Naive thymus-derived CD4-positive, alpha-beta T cell (primary cell): ENCODE measurements at places on chromosomes 5 and 9.
A peak's percentile ranks its signal among the peaks of the same experiment; 100 is the strongest.

DNA sequence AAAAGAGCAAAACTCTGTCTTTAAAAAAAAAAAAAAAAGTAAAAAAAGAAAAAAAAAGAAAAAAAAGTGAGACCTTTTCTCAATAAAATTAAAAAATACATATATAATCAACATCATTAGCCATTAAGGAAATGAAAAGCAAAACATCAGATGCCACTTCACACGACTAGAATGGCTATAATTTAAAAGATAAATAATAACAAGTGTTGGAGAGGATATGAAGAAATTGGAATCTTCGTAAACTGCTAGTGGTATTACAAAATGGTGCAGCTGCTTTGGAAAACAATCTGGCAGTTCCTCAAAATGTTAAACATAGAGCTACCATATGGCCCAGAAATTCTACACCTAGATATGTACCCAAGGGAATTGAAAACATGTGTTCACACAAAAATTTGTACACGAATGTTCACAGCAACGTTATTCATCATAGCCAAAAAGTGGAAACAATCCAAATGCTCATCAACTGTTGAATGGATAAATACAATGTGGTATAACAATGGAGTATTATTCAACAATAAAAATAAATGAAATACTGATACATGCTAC lies 45.3 kb upstream of the SIL1 start:
- no peak for DNase-seq

- DNase-seq, result no peak
Measured at GRCh38 chr5:73666891-73667290, 40.9 kb downstream of the ARHGEF28 start.

GRCh38 chr5:66880401-66880800 lies 284.2 kb downstream of the MAST4 start:
- DNase-seq, result no peak

GRCh38 chr9:38212016-38212415 lies 143.0 kb upstream of the SHB start:
- DNase-seq, result no peak

DNA sequence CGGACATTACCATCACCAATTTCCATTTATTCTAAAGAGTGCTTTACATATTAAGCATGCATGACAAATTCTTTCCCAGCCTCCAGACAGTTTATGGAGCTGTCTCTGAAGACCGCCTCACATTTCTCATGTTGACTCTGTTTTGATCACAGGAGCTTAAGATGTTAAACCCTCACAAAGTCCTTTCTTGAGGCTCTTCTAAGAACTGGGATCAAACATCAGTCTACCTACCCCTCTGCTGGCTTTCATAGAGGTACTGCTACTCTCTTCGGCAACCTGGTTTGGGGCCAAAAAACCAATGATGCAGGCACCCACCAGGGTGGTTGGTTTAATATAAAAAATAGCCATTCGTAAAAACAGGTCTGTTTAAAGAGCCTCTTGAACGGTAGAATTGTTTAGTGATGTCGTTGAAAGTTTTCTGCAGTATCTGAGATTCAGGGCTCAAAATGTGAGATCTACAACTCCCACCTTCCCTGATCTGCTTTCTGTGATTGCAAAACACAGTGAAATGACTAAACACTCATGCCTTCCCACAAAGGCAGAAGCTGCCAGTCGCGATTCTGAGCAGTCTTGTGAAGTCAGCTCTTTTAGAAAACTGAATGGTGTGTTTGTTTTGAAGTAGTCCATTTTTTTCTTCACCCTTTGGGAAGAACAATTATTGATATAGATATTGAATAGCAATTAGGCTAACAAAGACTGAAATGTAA lies 3.5 kb downstream of the RXFP3 start:
- DNase-seq, result no peak

DNA sequence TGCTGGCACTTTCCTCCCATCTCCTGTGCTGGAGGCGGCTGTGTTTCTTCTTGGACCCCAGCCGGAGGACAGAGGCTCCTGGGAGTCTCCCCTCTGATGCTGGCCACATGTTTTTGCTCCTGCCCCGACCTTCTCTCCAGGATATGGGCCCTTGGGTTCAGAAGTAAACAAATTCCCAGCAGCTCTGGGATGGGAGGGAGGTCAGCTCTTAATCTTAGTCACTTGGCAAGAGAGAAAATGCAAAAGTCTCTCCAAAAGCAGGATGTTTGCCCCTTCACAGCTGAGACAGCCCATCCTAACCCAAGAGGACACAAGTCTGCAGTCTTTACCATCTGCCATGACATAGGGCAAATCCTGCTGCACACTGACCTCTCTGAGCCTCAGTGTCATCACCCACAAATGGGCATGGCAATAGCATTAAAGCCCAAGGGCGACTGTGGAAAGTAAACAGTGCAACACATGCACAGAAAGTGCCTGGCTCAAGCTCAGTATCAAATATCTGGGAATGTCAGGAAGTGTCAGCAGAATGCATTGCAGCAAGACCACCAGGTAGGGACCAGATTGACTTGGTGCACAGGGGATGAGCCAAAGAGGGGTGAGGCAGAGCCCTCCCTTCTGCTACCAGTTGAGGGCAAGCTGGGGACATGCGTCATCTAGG lies 117.0 kb upstream of the CXCL14 start:
- no peak for DNase-seq

DNA sequence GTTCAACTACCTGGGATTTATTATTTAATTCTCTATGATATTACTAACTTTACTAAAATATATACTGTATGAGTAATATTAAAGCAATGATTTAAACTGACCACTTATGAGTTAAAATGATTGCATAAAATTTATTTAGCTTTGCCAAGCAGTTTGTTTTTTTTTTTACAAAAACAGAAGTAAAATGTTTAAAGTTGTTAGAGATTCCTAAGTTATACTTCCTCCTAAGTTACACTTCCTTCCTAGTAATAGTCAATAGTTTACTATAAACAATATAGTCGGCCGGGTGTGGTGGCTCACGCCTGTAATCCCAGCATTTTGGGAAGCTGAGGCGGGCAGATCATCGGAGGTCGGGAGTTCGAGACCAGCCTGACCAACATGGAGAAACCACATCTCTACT lies 23.7 kb upstream of the LRRC19 start:
- DNase-seq, result no peak

GRCh38 chr5:139430015-139430414 lies 9.3 kb downstream of the DNAJC18 start:
- DNase-seq, result peak; percentile 56

- no peak for DNase-seq
Measured at GRCh38 chr9:87327575-87328125, 170.0 kb upstream of the DAPK1 start.

DNA sequence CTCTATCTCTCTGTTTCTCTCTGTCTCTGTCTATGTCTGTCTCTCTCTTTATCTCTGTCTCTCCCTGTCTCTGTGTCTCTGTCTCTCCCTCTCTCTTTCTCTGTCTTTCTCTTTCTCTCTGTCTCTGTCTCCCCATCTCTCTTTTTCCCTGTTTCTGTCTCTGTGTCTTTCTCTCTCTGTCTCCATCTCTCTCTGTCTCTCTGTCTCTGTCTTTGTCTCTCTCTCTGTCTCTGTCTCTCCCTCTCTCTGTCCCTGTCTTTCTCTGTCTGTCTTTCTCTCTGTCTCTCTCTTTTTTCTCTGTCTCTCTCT lies 2.1 kb upstream of the SLC6A19 start:
- no peak for DNase-seq

DNA sequence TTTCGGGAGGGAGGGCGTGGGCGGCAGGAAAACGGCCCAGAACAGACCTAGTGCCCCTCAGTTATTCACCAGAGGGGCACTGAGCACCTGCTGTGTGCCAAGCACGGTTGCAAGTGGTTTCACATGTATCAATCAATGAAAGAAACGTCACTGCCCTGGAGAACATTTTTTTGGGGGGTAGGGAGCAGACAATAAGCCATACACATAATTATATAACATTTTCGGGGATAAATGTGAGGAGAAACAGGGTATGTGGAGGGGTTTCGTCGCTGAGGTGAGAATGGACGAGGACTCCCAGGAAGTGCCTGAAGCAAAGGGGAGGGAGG lies 444 bp upstream of the ZNF354A start:
- no peak for DNase-seq

- DNase-seq, result no peak
Measured at GRCh38 chr5:58774937-58775336, 192.1 kb downstream of the RAB3C start.

- no peak for DNase-seq
Measured at GRCh38 chr5:110823571-110823970, 84.8 kb downstream of the SLC25A46 start.

GRCh38 chr5:36681711-36682110 lies 75.3 kb downstream of the SLC1A3 start:
- DNase-seq, result no peak

DNA sequence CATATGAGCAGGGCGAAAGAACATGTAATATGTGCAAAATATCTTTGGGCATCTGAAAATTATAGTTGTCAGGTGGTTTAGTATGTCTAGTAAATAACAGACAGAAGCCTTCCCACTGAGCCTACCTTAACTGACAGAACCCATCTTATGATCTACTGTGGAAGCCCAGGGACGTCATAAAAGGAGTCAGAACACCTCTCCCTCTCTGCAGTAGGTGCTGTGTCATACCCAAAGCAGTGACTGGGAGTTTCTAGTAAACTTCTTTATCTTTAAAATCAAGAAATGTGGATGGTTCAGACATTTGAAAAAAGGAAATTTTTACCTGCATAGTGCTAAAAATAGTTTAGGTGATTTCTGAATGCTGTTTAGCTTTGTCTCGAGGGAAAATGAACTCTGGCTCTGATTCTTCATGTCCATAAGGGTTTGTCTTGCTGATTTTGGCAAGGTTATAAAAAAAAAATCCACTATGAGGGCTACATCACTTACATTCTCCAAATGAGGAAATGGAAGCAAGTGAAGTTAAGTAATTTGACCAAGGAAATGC lies 104.0 kb downstream of the NUDT12 start:
- DNase-seq, result no peak

DNA sequence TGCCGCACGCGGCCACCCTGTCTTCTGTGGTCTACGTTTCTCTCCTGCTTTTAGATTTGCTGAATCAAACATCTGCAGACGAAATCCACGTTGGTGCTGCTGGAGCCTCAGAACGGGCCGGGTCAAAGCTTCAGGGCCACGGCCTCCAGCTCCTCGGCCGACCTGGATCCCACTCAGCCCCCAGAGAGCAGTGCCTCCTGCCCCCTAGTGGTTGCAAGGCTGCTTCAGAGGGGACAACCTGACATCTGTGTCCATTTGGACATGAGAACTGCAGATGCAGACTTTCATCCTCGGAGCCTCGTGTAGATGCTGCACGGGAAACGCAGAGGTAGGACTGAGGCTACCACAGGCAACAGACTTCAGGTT lies 23.0 kb upstream of the SLC6A3 start:
- DNase-seq, result peak; percentile 20

GRCh38 chr5:52840277-52841050 lies 52.7 kb downstream of the ITGA1 start:
- DNase-seq, result no peak

DNA sequence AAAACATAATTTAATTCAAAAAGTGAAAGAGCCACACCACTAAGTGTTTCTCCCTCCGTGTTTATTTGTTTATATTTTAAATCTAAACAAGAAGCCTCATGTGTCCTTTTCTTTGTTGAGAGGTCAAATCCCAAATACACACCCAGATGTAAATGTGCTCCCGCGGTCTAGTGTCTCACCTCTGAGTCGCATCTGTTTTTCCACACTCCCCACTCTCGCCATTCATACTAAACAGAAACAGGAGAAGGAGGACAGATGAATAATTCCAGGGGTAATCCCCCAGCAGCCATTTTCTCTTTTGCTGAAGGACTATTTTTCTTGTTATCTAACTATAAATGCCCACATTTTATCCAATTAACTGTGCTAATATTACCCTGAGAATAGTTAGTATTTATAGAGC lies 361.6 kb upstream of the RIOK2 start:
- DNase-seq, result no peak

DNA sequence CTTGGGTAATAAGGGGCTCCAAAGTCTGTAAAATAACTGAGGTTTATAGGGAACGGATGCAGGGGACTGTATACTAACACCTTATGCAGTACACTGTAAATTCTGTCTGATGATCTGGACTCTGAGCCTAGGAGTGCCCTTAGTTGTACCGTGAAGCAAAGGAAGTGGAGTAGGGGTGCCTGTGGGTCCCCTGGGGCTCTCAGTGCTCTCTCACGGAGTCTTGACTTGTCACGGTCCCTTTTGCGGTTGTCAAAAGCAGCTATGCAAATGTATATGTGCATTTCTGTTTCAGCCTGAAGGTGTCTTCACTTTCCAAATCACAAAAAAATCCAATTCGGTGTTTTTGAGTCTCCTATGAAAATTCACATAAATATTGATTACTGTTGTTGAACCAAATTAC lies 17.8 kb downstream of the DMRT1 start:
- no peak for DNase-seq

DNA sequence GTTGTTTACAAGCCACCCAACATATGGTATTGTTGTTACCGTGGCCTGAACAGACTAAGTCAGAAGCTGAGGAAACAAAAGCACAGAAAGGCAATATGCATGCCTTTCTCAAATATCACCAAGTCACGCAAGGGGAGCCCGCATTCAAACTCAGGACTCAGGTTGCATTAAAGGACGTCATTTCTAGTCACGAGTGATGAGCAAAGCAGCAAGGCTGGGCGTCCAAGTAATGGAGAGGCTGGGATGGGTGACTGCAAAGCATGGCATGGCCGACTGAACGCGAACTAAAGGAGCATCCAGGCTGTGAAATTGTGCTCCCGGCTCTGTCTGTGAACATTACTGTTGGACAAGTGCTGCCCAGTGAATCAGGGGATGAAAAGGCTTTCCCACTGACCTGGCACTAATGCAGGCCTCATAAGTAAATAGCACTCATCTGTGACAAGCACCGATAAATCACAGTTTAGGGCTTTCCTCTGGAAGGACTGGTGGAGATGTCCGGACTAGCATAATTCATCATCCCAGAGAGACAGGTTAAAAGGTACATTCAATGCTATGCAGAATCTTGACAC lies 202.8 kb downstream of the SPOCK1 start:
- DNase-seq, result no peak

- no peak for DNase-seq
Measured at GRCh38 chr9:34552606-34552981, 29.8 kb upstream of the ENHO start.

DNA sequence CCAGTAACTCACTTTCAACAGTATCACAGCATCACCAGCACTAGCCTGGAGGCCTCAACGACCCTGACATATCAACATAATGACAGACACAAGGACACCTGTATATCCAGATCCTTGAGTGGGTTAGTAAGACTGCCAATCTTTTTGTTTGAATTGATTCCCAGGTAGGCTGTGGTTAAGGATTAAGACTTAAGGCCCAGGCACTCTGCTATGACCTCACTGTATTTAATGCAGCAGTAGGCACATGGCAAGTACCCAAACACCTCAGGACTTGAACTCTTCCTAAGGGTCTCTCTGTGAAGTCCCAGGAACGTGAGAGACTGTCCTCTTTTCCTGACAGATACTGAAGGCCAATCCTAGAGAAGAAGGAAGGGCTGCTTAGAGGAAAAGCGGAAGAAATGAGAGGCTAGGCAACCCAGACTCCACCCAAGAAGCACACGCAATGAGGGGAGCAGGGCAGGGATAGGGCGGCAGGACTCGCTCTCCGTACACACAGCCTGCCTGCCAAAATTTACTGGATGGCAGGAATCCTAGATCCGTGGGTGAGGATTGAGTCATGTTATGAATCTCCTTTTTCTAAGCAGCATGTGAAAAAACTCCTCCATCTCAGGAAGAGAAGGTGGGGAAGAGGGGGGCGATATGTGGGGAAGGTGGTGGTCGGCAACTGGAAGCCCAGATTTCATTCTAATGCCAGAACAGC lies 93.4 kb downstream of the SIL1 start:
- DNase-seq, result no peak

- no peak for DNase-seq
Measured at GRCh38 chr5:151870271-151870670, 54.4 kb downstream of the GLRA1 start.
